Right atrium auricular region (tissue), 2 donors: ENCODE measurements at places on chromosomes 5 and 9. TPM values are rescaled to one million over a fixed set of nuclear protein-coding genes. Genes with fewer than 3 reads are reported as not detected.

GRCh38 chr5:58827463-58827862 is 244.6 kb downstream of the RAB3C start:
- DNase-seq = no peak
- no peaks in the 10 kb centered on the region for H3K36me3 ChIP-seq
- H3K4me1 ChIP-seq = no peaks in the 10 kb centered on the region
- no peak overlapping the region for H3K4me3 ChIP-seq

Gene MEIKIN
- not detected for total RNA-seq

DNA sequence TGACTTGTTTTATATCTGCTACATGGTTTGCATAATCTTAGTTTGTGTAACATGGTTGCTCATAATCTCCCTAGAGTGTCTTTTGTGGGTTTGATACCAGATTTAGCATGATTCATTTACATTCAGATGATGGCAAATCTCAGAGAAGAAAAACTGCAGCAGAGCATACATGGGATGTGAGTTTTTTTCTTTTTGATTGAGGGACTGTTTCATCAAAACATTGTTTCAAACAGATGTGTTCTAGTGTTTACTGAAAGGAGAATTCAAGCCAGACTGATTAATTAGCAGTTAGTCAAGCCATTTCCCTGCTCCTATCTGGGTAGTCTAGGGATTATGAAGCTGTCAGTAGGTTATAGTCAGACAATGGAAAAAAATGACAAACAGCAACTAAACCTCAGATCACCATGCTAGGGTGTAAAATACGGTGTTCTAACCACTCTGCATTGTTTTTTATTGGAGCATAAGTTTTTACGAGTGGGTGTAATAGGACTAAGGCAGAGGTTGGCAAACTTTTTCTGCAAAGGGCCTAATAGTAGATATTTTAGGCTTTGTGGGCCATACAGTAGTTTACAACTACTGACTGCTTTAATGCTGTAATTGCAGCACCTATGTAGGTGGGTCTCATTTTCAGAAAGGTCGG is 10.5 kb upstream of the GDNF start:
- no peak overlapping the region for H3K4me3 ChIP-seq
- H3K27me3 ChIP-seq = no peaks in the 10 kb centered on the region
- H3K36me3 ChIP-seq = no peaks in the 10 kb centered on the region
- no peaks in the 10 kb centered on the region for H3K4me1 ChIP-seq
- no peak for DNase-seq

DNA sequence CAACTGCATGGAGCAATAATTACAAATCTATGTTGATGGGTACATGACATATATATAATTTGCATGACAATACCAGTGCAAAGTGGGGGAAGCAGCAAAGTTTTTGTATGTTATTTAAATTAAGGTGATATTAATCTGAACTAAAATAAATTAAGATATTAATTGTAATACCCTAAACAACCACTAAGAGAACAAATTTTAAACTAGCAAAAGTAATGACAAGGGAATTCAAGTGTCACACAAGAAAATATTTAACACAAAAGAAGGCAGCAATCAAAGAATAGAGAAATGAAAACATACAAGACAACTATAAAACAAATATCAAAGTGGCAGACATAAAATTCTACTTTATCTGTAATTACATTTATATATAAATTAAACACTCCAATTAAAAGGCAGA is 2003.4 kb downstream of the MAT2B start:
- no peaks in the 10 kb centered on the region for H3K4me1 ChIP-seq
- H3K4me3 ChIP-seq = no peak overlapping the region
- no peaks in the 10 kb centered on the region for H3K27me3 ChIP-seq
- no peak for DNase-seq
- H3K27ac ChIP-seq = no peak overlapping the region
- no peaks in the 10 kb centered on the region for H3K36me3 ChIP-seq
